Activated naive CD8-positive, alpha-beta T cell treated with anti-CD3 and anti-CD28 coated beads for 36 hours (primary cell): ENCODE measurements at places on chromosomes 1 and 21.

GRCh38 chr1:236502972-236503639 is 20.7 kb upstream of the LGALS8 start:
- no peak for DNase-seq

DNA sequence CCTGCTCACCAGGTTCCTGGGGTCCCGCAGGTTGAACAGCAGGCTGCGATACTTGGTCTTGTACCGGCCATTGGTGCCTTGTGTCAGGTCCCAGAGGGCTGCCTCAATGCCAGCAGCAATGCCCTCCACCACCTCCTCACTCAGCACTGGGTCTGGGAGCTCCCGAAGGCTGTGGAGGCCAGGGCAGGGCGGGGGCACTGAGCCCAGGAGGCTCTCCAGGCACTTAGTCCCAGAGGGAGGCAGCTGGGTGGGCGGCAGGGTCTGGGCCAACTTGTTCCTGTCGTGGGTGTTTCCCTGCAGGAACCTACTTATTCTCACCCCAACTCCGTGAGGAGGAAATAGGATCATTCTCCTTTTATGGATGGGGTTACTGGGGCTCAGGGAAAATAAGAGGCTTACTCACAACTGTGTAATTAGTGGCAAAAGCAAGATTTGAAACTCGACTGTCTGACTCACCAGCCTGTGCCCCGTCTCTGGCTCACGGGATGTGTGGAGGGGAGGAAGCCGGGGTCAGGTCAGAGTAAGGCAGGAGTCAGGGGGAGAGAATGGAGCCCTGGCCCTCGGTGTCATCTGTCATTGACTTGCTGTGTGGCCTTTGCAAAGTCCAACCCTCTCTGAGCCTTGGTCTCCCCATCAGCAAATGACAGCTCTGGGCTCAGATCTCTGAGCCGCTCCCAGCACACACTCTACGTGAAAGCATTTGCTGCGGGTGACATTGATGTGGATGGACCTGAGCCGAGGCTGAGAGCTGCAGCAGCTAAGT is 17.2 kb downstream of the SPOCD1 start:
- DNase-seq: no peak

GRCh38 chr1:77051425-77051824 is 167.8 kb downstream of the PIGK start:
- DNase-seq: no peak

DNA sequence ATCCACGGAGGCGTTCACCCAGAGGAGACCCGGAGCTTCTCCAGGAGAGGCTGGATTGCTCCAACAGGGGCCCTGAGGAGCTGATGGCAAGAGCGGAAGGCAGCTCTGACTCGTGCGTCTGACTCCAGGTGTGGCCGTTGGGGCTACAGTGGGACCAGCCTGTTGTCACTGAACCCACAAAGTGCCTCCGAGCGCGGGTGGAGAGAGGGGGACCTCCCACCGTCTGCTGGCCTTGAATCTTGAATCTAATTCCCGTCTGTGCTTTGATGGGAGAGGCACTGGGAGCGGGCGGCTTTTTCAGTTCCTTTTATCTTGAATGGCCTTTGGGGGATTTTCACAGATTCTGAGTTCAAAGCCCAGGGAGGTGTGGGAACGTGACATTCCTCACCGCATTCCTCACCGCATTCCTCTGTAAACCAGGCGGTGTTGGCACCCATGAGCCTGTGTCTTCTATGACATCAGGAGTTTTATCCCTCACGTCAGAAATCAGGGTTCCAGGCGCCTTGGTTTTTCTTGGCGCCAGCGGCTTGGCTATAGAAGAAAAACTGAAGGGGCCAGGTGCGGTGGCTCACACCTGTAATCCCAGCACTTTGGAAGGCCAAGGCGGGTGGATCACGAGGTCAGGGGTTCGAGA is 39.2 kb upstream of the COL18A1 start:
- no peak for DNase-seq

GRCh38 chr1:95169548-95169947 is 52.4 kb downstream of the TLCD4 start:
- DNase-seq: no peak

DNA sequence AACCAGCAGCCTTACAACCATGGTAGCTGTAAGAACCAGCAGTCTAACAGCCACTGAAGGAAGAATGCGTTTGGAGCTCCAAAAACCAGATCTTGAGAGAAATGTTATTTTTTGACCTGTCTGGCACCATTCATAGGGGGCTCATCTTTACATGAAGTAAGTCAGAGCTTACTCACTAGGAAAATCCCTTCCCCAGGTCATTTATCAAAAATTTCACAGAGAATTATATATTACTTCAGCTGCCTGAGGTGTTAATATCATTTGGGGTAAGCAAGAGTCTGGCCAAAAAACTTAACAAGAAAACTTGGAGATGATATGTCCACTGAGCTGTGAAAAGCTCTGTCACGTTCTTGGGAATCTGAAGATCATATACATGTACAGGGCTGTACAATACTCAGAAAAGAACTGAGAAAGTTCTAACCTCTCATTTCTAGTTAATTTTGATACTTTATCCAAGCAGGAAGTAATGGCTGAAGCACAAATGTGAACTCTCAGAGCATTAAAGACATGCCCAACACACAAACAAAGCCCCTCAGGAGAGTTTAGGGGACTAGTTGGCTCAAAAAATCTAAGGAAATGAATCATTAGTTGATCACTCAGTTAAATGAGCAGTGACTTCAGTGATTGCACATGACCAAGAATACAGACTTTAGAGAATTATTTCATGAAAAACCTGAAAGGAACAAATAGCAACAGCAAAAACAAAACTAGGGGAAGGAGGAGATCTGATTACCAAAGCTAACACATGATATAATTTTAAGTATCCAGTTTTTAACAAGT is 681.1 kb downstream of the LTN1 start:
- no peak for DNase-seq

DNA sequence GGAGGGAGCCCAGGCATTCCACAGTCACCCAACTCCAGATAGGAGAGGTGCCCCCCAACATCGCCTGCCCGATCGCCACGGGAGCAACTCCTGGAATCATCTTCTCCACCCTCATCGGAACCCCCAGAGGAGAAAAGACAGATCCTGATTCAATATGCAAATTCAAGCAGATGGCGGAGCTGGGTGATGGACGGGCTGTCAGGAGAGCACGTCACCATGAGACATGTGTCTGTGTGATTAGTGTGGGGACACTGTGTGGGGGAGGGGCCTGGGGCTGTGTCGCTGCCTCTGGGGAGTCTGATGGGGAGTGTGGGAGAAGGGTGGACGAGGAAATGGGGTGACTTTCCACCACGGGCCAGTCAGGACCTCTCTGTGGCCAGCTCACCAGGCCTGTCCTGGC is 90.2 kb upstream of the CSF3R start:
- DNase-seq: no peak

DNA sequence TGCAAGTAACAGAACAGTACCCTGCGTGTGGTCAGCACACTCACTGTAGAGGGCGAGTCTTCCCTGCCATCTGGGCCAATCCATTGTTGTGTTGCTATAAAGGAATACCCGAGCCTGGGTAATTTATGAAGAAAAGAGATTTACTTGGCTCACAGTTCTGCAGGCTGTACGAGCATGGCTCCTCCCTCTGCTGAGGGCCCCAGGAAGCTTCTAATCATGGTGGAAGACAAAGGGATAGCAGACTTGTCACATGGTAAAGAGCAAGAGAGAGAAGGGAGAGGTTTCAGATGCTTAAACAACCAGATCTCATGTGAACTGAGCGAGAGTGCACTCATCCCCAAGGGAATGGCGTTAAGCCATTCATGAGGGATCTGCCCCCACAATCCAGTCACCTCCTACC is 126.2 kb downstream of the CNIH3 start:
- DNase-seq: no peak

- no peak for DNase-seq
Observed at GRCh38 chr1:3747903-3748302, 4.3 kb upstream of the CCDC27 start.

DNA sequence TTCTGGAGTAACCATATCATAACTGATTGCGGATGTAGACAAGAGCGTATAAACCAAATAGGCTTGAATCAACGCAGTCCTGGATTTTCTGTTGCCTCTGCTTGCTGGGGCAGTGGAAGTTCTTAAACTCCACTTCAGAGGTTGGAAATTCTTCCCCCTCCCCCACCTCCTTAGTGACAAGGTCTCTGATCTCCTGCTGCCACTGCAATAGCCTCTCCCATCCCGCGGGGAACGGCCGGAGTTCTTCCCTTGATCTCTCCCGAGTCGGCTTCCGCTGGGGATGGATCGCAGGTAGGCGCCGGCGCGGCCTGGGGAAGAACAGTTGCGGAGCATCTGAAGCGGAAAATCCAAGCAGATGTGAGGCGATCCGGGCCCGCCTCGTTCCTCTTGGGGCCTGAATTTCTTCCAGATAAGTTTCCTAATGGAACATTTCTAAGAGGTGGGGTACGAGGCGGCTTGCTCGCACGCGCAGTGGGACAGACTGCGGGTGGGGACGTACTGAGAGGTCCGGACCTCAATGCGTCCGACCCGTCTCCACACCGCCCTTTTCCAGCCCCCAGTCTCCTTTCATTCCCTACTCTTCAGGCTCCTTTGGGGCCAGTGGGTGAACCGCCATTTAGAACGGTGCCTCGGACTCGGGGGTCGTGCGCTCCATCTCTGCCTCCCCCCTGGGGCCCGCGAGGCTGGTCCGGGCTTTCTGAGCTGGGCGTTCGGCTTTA is 3.1 kb upstream of the SIM2 start:
- no peak for DNase-seq

- DNase-seq: no peak
Observed at GRCh38 chr1:14511796-14512585, 86.5 kb upstream of the KAZN start.

DNA sequence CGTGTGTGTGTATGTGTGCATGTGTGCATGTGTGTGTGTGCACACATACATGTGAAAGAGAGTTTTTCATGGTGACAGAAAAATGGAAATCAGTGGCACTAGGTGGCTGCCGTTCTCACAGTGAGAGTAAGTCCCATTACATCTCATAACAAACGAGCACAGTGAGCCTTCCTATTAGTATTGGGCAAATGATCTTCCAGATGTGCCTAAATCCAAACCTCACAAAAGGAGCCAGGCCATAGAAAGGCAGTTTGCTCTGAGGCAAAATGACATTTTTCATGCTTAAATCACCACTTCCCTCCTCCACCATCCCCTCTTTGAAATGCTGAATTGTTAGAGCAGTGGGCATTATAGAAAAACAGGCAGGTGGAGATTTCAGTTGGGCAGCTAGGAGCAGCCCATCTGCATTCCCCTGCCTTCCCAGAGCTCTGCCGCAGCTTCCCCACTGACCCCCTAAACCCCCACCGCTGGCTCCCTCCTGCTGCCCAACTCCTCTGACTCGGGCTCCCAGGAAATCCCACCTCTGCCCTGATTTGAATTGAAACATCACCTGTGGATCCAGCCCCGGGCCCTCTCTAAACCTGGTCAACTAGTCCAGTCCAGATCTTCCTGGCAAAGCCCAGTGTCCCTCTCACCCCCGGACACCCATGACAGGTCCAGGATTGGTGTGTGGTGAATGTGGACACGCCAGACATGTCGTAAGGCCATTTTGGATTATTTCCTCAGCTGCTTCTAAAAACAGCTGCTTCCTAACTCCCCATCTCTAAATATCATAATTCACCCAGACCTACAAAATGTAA is 190.5 kb downstream of the SEC16B start:
- no peak for DNase-seq

GRCh38 chr1:193729429-193729828 is 543.0 kb upstream of the B3GALT2 start:
- no peak for DNase-seq

- DNase-seq: no peak
Observed at GRCh38 chr21:36718951-36719501, 20.1 kb downstream of the SIM2 start.

DNA sequence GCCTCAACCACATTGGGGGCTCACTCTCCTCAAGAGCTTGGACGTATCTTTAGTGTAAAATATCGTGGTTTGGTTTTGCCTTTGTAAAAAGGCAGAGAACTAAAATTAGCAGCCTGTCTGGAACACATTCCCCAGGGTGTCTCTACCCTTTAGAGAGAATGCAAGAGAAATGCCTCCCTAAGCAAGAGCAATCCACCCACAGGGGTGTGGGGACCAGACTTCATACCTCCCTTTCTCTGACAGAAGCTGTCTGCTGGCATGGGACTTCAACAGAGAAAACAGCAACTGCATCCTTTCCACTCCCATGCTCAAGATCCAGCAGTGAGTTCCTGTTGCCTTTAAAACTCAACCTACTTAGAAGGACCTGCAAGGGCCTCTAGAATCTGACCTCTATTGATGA is 27.9 kb upstream of the TNR start:
- no peak for DNase-seq

DNA sequence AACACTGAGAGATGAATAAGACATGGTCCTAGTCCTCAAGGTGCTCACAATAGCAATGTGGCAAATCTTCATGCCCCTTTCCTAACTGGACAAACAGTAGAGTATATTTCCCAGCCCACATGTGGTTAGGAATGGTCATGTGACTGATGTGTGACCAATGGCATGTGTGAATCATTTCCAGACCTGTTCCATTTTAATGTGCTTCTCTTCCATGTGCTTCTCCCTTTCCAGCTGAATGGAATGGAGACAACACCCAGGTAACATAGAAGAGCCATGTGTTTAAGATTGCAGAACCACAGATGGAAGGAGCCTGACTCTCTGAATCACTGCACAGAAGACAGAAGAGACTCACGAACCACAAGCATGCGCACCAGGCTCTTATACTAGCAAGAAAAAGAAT is 409.9 kb upstream of the NFIA start:
- DNase-seq: no peak

GRCh38 chr1:25117233-25117823 is 115.0 kb downstream of the SYF2 start:
- no peak for DNase-seq

DNA sequence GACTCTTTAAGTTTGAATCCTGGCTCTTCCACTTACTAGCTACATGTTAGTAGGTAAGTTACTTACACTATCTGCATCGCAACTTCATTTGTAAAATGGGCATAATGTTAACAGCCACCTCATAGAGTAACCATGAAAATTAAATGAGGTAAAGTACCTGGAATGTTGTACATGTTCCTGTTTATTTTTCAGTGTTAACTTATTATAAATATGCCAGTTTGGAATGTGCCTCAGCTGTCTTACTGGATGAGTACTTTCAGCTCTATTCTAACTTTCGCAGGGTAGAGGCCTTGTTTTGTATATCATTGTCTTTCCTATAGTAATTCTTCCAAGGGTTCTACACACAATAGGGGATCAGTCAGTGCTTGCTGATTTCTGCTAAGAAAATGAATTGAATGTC is 167.4 kb downstream of the DUSP10 start:
- no peak for DNase-seq

- DNase-seq: no peak
Observed at GRCh38 chr1:157091668-157092273, 7.8 kb downstream of the ETV3L start.

DNA sequence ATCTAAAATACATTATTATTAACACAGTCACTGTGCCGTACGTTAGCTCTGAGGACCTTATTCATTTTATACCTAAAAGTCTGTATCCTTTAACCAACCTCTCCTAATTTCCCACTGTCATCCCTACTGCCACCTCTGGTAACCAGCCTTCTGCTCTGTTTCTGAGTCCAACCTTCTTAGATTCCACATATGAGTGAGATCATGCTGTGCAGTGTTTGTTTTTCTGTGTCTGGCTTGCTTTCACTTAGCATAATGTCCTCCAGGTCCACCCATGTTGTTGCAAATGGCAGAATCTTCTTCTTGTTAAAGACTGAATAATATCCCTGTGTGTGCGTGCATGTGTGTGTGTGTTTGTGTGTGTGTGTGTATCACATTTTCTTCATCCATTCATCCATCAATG is 64.2 kb downstream of the ETS2 start:
- DNase-seq: no peak

- no peak for DNase-seq
Observed at GRCh38 chr1:189567890-189568289, 909.8 kb downstream of the BRINP3 start.

GRCh38 chr1:74681449-74681848 is 7.9 kb upstream of the ERICH3 start:
- no peak for DNase-seq
